ENCODE measurements at places on chromosomes 2 and 18.

GRCh38 chr2:170207901-170208300 lies 30.0 kb downstream of the MYO3B start:
- no peak for DNase-seq

DNA sequence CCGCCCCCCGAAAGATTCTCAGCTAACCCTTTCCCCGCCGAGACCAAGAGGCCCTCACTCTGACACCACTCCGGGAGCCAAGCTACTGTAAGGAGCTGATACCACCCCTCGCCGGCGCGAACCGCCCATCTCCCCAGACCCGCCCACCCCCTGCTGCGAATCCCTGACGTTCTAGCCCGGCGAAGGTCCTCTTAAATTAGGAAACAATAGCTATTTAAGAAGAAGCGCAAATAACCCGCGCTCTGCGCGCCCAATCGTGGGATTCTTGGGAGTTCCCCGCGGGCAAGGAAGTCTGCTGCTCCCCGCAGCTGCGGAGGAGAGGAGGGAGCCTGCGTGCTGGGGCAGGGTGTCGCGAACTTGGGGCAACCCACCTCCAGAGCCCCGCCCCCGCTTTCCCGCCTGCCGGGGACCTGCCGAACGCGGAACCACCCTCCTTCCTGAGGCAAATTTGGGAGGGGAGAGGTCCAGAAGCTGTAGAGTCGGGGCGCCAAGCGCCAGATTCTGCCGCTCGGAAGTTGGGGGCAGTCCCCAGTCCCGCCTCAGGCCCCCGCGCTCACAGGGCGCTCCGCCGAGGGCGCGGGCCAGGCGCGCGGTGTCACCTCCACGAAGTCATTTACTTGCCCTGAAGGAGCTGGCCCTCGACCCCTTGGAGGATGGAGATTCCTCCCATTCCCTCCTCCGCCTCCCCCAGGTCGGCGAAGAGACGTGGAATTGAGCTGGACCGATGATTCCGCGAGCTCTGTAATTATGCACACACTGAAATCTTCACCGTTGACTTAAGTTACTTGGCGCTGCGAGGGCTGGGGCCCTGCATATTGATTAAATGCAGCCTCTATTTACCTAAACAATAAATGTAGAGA lies 8.4 kb upstream of the SP9 start:
- no peak for DNase-seq

- DNase-seq, result no peak
Measured at GRCh38 chr2:38433607-38433975, 56.5 kb upstream of the ATL2 start.

DNA sequence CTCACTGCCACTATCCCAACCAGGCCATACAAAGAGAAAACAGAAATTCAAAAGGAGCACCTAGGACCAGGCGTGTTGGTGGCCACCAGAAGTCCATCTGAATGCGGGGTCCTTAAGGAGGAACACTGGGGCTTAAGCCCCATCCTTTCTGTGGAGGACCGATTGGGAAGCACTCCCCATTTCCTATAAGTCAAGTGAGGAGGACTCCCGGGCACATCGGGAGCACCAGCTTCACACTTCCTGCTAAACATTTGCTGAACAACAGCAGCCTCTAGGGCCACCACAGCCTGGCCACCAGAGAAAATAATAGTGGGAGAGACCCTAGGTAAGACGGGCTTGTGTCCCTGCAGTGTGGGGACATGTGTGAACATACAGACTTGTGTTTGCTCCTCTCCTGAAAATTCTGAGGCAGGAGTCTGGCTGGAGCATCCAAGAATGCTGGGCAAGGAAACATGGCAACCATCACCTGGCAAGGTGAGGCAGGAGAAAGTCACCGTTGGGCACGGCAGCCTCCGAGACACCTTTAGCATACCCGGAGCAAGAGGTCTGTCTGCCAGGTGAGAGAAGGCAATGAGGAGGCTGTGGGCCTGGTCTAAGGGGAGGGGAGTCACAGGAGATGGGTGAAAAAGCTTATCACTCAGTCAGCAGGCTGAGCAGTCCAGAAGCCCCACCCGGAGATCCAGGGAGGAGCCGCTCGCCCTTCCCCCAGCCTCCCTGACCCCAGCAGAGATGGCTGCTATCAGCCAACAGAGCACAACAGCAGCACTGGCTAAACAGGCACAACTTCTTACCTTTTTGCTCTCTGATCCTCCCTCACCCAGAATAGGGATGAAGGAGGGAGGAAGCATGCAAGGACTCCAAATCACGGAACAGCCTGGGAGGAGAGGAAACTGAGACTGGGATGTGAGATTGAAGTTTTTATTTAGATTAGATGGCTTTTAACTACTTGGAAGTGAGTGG lies 282.3 kb downstream of the EIPR1 start:
- no peak for DNase-seq

- no peak for DNase-seq
Measured at GRCh38 chr2:75035444-75036353, 77.3 kb downstream of the POLE4 start.

- DNase-seq, result no peak
Measured at GRCh38 chr2:26651470-26651771, 10.3 kb upstream of the CIB4 start.

All from SW 1271 (cell line).